ENCODE measurements at places on chromosomes 7 and 10. TPM values are rescaled to one million over a fixed set of nuclear protein-coding genes. Genes with fewer than 3 reads are reported as not detected.

The SCIN gene
- 0.12 TPM for polyA plus RNA-seq

The CYP2C8 gene
- not detected for polyA plus RNA-seq

The CRHR2 gene
- not detected for polyA plus RNA-seq

The NKX2-3 gene
- polyA plus RNA-seq, result not detected

The AKR1C4 gene
- 0.37 TPM for polyA plus RNA-seq

The OR2A42 gene
- not detected for polyA plus RNA-seq

The CTBP2 gene
- 74.9 TPM for polyA plus RNA-seq

The WEE2 gene
- polyA plus RNA-seq, result not detected

The CXCL12 gene
- 0.07 TPM for polyA plus RNA-seq

The SCART1 gene
- 0.37 TPM for polyA plus RNA-seq
